ENCODE measurements at places on chromosomes 3 and 15.

DNA sequence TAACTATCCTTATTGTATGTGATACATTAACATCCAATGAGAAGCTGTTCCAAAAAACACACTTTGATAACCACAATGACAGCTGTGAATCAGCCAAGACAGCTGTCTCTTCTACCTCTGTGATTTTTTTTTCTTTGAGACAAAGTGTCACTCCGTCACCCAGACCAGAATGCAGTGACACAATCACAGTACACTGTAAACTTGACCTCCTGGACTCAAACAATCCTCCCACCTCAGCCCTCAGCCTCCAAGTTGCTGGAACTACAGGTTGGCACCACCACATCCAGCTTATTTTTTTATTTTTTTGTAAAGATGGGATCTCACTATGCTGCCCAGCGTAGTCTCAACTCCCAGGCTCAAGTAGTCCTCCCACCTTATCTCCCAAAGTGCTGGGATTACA is 73.5 kb upstream of the TMCO5A start:
- DNase-seq, result no peak

DNA sequence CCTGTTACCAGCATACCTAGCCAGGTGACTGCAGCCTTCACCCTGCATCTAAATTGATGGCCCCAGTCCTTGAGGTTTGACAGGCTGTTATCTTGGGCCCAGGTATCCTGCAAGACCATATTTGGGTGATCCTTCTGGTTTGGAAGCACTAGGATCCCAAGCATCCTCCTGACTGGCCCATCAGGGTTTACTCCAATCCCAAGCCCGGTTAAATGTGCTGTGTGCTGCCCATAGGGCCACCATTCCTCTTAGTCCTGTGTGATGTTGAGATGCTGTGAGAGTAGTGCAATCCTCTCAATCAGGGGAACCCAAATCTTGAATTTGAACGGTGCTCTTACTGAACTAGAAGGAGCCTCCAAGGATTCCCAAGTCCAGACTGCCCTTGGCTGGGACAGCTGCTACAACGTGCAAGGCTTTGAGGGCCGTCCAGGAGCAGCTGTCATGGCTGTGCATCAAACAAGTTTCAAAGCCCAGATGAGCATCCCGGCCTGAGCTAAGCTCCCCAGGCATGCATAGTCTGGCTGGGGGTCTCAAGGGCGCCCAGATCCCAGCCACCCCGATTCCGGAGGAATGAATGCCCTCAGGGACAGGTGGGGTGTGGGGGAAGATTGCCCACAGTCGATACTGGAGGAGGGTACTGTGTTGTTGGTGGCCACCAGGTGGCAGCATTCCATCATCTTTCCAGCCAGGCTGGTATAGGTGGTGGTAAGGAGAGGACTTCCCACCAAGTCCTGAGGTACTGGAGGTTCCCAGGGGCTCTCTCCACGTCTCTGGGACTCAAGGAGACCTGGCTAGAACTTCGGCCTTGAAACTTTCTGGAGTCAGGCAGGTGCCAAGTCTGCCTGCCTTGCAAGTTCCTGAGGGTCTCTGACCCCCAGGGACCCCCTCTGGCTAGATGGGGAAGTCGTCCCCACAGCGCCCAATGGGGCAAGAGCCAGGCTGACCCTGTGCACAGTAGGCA is 32.6 kb downstream of the RBM5 start:
- no peak for DNase-seq

DNA sequence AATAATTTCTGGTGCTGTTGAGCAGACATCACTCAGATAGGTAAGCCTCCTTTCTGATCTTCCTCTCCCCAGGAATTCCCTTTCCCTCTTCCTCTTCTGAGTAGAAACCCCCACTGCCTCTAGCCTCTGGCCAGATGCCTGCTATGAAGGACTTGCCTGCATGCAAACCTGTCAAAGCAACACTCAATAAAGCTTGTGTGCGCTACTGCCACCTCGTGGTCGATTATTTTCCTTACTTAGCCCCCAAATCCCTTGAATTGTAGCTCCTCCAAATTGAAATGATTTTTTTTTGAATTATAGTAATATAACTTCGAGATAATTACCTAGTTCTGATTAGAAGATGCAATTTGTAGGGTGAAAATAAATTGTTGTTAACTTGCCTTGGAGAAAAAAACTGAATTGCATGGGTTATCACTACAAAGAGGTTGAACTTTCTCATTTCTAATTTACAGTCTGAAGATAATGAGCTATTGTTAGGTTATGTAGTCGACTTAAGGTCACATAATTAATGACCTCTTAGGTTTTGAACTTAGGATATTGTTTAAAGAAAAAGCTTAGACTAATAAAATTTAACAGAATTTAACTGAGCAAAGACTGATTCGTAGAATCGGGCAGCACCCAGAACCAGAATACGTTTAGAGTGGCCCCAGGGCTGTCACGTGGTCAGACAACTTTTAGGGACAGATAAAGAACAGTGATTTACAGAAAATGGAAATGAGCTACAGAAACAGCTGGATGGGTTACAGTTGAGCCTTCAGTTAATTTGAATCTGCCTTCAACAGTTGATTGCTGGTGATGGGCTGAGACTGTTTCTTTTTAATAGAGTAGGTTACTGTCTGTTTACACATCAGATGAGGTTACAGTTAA is 269.3 kb downstream of the ARPP21 start:
- DNase-seq, result no peak

DNA sequence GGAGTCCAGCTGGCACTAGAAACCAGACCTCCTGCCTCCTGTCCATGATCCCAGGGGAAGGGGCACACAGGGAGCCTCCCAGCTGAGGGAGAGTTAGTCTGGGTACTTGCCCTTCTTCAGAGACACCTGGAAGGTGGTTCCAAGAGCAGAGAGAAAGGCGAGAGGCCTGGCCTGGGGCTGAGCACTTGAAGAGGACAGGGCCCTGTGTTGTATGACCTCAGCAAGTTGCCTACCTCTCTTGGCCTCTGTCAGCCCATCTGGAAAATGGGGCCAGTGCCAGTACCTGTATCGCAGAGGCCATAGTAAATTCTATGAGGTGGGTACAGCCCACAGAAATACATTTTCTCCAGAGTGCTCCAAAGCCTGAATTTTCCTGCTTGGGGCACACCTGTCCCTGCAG is 19.5 kb downstream of the PTH1R start:
- no peak for DNase-seq

DNA sequence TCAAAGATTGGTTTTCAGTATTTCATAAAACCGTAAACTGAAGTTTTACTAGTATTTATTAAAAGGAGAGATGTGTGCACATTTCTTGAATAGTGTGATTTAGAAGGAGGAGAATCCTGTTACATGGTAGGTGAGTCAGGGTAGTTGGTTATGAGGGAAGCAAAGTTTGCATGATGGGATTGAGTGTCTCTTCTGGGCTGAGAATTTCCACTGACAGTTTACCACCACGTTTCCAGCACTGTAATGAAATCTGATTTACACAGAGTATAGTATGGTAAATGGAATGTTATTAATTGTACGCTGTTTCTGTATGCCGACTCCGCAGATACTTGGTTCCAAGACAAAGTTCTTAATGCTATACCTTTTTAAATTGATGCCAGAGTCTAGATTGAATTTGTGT is 1.6 kb downstream of the NECTIN3 start:
- no peak for DNase-seq

DNA sequence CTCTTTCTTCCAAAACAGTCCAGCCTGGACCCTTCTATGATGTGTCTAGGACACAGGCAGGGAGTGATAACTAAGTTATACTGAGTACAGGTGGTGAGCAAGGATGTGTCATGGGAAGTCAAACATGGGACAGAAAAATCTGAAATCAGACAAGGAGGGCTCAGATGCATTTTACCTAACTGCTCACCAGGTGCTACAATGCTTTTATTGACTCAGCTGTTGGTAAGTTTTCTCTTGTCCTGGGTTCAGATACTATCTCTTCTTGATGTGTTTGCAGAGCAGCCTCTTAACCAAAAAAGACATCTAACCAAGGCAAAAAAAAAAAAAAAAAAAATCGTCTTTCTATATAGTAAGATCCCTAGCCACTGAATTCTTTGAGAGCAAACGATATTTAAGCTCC is 378.6 kb downstream of the VPS13C start:
- no peak for DNase-seq

- no peak for DNase-seq
Observed at GRCh38 chr3:29099775-29100174, 181.1 kb upstream of the RBMS3 start.

- DNase-seq, result no peak
Observed at GRCh38 chr15:83030021-83030420, 18.6 kb upstream of the C15orf40 start.

GRCh38 chr15:27081676-27082418 is 110.9 kb downstream of the GABRG3 start:
- DNase-seq, result no peak

DNA sequence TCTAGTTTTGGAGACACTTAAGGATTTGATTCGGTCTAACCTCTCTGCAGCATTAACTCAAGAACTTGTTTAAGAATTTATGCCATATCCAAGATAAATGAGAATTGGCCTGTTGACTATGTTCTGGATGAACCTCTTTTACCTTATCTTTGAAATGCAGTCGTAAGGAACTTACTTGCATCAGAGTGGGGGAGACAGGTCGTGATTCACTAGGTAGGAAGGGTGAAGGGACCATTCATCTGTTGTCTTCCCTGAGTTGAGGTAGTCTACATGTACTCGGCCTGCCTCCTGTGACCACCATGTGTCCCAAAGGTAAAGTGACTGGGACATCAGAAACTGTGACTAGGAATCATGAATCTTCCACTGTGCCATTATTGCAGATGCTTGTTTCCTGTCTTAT is 248.0 kb upstream of the P2RY1 start:
- no peak for DNase-seq

DNA sequence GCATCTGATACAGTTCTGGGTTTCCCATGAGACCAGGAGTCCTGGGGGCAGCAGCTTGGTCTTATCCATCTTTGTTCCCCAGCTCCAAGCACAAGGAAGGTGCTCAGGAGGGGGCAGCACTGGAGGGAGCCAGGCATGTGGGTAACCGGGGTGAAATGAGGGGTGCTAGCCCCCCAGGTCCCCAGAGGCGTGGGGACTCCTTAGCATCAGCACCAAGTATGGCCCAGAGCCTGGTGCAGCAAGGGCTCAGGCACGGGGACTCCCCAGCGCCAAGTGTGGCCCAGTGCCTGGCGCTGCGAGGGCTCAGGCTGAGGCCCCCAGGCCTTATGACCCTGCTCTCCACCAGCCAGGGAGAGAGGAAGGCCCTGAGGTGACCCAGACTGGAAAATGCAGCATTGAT is 94.1 kb downstream of the CHSY1 start:
- no peak for DNase-seq

- no peak for DNase-seq
Observed at GRCh38 chr15:60426870-60427508, 29.2 kb upstream of the ANXA2 start.

DNA sequence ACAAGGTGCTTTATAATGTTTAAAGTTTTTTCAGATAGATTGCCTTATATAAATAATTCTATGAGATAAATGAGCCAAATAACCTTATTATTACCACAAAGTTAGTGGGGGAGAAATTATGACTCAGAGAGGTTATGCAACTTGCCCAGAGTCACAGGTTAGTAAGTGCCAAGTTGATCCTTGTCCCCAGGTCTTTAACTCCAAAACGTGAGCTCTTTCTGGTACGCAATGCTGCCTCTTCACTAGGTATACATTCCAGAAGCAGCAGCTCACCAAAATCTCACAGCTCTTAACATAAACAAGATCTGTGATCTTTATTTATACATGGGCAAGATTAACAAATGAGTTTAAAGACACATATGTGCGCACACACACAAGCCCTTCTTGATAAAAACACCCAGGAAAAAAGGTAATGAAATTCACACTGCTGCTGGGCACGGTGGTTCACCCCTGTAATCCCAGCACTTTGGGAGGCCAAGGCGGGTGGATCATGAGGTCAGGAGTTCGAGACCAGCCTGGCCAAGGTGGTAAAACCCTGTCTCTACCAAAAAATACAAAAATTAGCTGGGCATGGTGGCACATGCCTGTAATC is 59.8 kb upstream of the NR2F2 start:
- no peak for DNase-seq

GRCh38 chr3:49845694-49846093 is 10.7 kb downstream of the TRAIP start:
- DNase-seq, result no peak

DNA sequence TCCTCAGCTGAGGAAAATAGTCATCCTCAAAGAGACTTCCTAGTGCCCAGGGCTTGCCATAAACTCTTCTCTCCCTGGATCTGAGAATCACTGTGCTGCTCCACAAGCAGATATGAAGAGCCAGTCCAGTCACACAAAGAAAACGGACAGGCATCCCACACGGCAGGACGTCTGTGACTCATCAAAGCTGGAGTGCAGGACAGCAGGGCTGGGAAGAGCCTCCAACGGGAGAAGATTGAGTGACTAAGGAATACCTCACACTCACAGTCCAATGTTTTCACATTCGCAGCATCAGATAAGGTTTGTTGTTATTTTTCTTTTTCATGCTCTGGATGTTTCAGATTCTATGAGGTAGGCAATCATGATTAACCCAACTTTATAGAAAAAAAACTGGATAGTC is 57.8 kb downstream of the NEK10 start:
- DNase-seq, result no peak

- DNase-seq, result no peak
Observed at GRCh38 chr3:148882288-148882687, 17.2 kb downstream of the CPA3 start.

DNA sequence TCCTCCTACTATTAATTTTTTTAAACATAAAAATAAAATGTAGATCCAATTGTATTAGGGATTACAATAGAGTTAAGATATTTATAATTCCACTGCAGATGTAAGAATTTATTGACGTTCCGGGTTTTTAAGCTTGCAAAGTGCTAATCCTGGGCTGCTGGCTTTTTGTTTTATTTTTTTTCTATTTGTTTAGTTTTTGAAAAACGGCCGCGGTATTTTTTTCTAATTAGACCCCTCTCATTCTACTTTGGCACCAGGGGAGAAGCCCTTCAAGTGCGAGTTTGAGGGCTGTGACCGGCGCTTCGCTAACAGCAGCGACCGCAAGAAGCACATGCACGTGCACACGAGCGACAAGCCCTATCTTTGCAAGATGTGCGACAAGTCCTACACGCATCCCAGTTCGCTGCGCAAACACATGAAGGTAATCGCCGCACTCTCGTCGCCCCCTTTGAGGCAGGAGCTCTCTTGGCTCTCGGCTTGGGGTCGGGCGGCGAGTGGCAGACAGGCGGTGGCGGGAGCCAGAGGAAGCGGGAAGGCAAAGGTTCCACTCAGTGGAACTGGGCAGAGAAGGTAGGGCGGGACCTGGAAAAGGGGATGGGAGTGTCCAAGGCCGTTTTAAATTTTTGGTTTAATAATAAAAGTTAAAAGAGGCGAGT is 3.2 kb downstream of the ZIC1 start:
- no peak for DNase-seq

GRCh38 chr3:129470861-129471260 is 30.8 kb downstream of the IFT122 start:
- DNase-seq, result no peak

DNA sequence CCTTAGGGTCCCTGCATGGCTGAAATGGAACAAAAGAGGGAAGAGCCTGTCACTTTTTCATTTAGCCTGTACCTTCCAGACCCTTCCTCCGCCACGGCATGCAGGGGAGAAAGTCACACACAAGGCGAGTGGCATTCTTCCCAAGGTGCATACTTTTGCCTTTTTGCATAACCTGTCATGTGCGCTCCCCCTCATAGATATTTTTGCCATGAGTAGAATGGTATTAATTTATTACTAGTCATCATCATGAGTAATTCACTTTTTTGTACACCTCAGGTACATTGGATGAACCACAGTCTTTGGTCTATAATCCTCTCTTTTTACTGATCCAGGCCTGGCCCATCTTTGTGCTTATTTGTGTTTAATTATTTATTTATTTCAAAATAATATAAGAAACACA is 8.9 kb upstream of the BUB1B start:
- DNase-seq, result no peak

- DNase-seq, result no peak
Observed at GRCh38 chr3:26712211-26713026, 89.8 kb downstream of the LRRC3B start.

- DNase-seq, result no peak
Observed at GRCh38 chr3:115549071-115549470, 74.2 kb upstream of the GAP43 start.

Data from esophagus squamous epithelium (tissue), 5 donors.